Esophagus squamous epithelium (tissue), 5 donors: ENCODE measurements at places on chromosomes 2 and 18. TPM values are rescaled to one million over a fixed set of nuclear protein-coding genes. Genes with fewer than 3 reads are reported as not detected.

GRCh38 chr2:182435754-182436153, 8.9 kb upstream of the PDE1A start:
- DNase-seq: no peak

DNA sequence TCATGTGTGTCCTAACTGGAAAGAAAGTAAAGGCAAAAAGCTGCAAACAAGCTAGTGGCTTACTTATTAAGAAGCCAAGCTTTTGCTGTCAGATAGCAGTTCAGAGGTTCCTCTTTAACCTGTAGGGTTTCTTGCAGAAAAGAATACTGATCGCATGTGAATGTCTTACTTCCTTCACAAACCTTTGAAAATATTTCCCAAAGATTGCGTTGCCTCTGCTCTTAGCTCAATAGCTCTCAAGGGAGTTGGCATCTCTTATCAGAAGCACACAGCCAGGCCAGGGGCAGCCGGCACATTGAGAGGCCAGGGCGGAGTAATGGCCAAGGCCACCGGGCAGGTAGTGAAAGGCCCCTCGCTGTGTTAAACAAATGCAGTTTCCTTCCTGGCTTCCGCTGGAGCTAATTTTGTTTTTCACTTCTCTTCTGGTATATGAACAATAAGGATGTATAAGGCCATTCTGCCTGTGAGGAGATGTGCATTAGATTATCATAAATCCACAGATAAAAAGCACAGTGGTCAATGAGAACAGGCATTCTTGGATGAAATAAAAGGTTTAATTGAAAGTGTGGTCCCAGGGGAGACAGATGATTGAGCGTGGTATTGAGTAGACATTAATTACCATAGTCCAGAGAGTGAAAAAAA, 542.4 kb upstream of the NRP2 start:
- DNase-seq: no peak

DNA sequence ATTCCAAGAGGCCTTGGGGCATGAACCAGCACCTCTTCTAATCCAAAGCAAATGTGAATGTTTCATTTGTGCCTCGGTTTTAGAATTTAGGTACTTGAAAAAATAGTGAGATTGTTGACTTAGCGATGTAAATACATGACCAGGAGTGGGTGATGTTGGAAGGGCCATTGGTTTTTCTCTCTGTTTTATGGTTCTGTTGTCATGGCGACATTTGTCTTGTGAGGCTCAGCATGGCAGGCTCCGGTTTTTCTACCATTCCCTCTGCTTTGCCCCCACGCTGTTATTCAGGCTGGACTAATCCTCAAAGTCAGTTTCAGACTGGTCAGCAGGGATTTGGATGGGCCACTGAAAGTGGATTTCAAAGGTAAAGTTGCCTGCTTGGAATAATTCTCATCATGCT, 255.4 kb downstream of the ALPK2 start:
- DNase-seq: no peak

DNA sequence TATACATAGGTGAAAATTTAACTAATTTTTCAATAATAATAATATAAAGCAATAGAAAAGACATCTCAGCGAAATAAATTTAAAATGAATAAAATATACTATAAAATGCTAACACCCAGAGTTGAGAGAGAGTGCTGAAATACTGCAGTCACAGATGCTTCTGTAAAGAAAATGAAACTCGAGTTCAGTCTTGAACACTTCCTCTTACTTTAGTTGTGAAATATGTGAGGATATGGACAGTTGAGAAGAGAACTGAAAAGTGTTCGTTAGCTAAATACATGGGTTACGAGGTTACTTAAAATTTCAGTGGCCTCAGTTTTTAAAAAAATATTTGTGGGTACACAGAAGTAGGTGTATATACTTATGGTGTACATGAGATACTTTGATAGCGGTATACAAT, 106.8 kb downstream of the DNAH7 start:
- DNase-seq: no peak

GRCh38 chr2:62586981-62587380, 81.0 kb upstream of the TMEM17 start:
- no peak for DNase-seq

- DNase-seq: no peak
These were observed 14.0 kb downstream of the SMARCAL1 start for GRCh38 chr2:216426166-216426777.

GRCh38 chr2:26563686-26564085, 77.5 kb downstream of the CIB4 start:
- DNase-seq: no peak

GRCh38 chr2:98468621-98469236, 24.1 kb downstream of the INPP4A start:
- DNase-seq: no peak

- DNase-seq: no peak
These were observed 78.2 kb downstream of the AFF3 start for GRCh38 chr2:100064165-100064564.

- no peak for DNase-seq
These were observed 302 bp downstream of the TXNL4A start for GRCh38 chr18:79988071-79988450.

The GPR155 gene
- 2.1 TPM for total RNA-seq

The AKAIN1 gene
- total RNA-seq: not detected

The CDH2 gene
- total RNA-seq: 0.88 TPM

The MYCN gene
- 0.30 TPM for total RNA-seq

The TRIM43 gene
- not detected for total RNA-seq

The CBLN2 gene
- not detected for total RNA-seq

The MAP3K20 gene
- 26.6 TPM for total RNA-seq

The AQP4 gene
- not detected for total RNA-seq
